Activated naive CD4-positive, alpha-beta T cell treated with anti-CD3 and anti-CD28 coated beads, Interleukin-2, amount 50 U/mL, for 72 hours (primary cell): ENCODE measurements at places on chromosomes 12 and 14. TPM values are rescaled to one million over a fixed set of nuclear protein-coding genes. Genes with fewer than 3 reads are reported as not detected.
A peak's percentile ranks its signal among the peaks of the same experiment; 100 is the strongest.

The GPR84 gene
- total RNA-seq = 4.1 TPM

The KRT6C gene
- total RNA-seq = not detected

The MIP gene
- total RNA-seq = not detected

The TMEM119 gene
- 0.09 TPM for total RNA-seq

The PTCSC3 gene
- total RNA-seq = not detected

The FAM181A gene
- not detected for total RNA-seq

The NAV3 gene
- not detected for total RNA-seq

DNA sequence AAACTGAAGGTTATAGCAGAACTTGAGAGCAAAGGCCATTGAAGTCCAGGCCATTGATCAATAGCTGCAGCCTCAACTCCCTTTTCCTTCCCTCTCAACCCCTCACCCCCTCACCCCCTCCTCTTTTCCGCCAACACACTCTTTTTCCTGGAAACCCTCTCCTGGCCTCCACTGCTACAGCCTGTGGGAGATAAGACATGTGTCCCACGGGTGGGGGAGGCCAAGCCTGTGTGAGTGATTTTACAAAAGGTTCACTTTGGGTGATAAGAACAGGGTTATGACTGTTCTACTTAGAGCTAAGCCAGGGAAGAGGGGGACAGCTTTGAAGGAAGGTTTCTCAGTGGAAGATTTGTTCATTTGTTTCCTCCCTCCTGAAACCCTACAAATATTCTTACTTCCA lies 9.2 kb upstream of the FGF23 start:
- no peak for DNase-seq

DNA sequence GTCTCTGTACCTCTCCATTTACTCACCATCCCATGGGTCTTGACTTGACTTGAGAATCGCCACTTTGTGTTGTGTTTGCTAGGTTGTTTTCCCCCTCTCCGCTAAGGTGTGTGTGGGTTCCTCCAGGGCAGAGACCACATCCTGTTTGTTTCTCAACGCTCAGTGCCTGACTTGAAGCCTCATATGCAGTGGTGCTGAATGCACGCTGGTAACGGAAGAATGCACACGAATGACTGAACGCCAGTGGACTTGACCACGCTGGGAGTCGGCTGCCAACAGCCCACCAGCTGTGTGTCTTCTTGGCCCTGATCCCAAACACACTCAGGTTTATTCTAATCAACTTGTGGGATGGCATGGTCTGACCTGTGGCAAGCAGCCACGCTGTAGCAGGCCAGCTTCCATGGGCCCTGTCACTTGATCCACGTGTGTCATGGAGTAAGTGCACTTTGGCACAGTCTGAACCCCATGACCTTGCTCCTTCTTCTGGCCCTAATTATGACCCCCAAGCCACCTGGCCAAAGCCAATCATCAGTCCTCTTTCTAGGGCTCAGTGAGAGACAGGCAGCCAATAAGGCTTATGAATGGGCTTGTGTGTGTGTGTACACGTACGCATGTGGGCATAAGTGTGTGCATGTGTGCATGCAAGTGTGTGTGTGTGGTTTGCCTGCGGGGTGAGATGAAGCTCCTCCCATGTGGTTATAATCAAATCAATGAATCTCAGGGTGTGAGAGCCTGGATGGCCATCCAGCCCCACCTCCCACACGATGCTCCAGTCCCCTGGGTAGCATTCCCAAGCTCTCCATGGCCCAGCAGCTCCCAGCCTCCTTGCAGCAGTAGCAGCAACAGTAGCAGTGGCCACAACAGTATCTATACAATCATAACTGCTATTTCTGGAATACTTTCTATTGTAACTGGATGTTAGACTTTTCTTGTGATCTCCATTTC lies 6.4 kb upstream of the TC2N start:
- DNase-seq = peak; percentile 68

- DNase-seq = no peak
Observed at GRCh38 chr12:94308612-94309011, 151.1 kb downstream of the CEP83 start.

GRCh38 chr14:42469637-42470426 lies 863.2 kb downstream of the LRFN5 start:
- no peak for DNase-seq

- no peak for DNase-seq
Observed at GRCh38 chr12:38327356-38327755, 10.8 kb downstream of the ALG10B start.

- no peak for DNase-seq
Observed at GRCh38 chr12:62730649-62731048, 204.3 kb downstream of the PPM1H start.

DNA sequence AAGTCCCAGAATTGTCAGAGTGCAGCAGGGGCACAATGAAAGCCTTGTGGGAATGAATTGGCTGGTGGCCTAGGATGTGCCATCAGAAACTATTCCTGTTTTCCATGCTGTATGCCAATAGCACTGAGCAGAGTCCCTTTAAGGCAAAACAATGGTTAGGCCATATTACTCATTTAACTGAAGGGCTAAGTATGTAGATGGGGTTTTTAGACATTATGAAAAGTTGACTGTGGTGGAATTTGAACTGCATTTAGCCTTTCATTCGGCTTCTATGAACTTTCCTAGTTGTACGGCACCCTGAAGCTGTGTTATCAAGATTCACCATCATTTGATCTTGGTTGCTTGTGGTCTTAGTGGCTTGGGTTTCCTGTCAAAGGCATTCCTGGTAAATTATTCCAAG lies 24.8 kb downstream of the IL26 start:
- no peak for DNase-seq

DNA sequence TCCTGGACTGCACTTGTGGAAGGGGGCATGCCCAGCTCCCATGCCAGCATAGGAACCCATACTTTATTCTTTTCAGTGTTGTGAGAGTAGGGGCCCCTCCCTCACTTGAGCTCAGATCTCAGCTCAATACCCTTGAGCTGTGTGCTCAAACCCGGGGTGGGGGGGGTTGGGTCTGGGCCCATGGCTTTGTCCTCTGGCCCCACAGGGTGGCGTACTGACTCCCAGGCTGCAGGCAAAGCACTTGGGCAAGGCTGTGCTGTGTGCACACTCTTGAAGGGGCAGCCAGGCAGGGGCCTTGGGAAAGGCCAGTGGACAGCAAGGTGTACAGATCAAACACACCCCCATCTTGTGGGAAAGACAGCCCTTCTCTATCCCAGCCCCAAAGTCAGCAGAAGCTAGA lies 81.8 kb downstream of the WIF1 start:
- DNase-seq = no peak

- DNase-seq = peak; percentile 81
Observed at GRCh38 chr12:121095544-121096198, 37.0 kb upstream of the P2RX7 start.

DNA sequence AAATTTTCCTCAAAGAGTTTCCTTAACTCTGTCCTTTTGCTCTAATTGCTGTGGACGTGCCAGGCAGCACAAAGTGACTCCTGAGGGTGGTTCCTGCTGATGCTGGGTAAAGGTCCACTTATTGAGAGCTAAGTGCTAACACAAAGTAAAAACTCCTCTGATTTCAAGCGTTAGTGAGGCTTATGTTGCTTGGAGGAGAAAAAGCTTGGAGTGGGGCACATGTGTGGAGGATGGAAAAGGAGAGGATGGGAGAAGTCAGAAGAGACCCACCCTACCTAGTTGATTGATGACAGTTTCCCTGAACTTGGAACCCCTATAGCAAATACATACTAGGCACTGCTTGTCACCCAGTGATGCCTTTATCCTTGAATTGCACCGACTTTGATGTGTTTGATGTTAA lies 10.1 kb upstream of the SLC11A2 start:
- no peak for DNase-seq

DNA sequence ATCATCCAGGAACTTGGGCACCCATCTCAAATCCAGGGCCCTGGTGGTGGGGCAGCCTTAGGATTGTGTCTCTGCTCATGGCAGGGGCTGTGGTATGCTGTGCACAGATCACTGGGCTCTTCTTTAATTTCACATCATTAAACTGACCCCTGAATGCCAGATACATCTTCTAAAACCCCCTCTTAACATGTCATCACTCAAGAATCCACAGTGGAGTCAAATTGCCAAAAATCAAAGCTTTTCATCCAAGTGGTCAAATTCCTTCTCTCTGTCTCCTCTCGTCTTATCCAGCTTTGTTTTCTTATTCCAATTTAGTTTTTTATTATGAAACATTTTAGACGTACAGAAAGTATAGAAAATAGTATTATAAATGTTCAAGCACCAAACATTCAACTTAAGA lies 97.5 kb downstream of the ADCK1 start:
- DNase-seq = no peak

DNA sequence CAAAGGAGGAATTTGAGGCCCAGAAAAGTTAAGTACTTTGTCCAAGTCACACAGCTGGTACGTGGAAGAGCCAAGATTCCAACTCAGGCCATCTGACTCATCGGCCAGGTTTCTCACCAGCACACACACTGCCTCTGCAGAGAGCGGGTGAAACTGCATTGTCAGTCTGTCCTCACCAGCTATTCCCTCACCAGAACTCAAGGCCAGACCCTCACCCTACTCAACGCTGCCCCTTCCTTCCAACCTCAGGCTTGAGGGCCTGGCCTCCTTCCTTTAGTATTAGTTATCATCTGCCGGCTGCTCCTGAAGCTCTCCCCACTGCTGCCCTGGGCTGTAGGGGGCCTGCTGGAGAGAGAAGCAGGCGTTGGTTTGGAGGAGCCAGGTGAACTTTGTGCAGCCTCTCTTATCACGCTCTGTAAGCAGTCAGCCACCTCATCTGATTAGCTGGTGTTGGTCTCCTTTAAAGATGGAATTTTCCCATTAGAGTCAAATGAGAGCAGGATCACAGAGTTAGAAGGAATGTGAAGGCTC lies 16.6 kb upstream of the PLEK2 start:
- no peak for DNase-seq

DNA sequence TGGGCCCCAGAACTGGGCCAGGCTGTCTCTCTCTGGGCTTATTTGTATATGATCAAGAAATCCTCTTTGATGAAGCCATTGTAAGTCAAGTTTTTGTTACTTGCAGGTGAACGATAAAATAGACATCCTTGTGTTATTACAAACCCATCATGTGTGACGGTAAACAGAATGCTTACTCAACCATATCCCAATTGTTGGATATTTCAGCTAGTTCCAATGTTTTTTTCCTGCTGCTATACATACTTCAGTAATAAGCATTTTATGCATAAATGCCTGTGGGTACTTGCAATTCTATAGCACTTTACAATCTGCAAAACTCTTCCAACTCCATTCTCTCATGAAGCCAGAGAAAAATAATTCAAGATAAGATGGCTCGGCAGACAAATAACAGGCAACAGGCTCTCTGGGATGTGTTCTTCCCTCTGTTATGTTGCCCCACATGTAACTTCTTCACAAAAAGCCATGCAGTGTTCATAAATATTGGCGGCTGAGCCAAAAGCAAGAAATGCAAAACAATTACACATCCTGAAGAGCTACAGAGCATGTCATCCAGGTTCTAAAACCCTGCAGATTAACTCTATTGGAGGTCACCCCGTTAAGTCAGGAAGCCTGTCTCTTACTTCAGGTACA lies 69.5 kb downstream of the CLMN start:
- DNase-seq = no peak

GRCh38 chr12:2479851-2480535 lies 314.8 kb upstream of the FKBP4 start:
- DNase-seq = no peak

DNA sequence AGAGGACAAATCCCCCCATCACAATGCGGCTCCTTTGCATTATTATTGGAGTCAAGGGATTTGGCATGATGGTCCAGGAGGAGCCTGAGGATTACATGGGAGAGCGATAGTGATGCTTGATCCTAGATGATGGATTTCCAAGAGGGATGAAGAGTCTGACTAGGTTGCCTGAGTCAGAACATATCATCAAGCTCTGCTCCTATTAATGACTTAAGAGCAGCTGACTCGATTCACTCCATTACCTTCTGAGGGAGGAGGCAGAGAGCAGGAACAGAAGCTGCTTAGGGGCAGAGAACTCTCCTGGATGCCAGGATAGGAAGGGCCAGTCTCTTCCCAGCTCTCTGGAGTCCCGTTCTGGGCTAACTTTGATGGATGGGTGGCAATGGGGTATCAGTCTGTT lies 54.0 kb upstream of the CISTR start:
- DNase-seq = no peak

GRCh38 chr14:77314539-77315457 lies 5.9 kb downstream of the POMT2 start:
- no peak for DNase-seq

GRCh38 chr12:126591533-126591932 lies 1526.3 kb downstream of the AACS start:
- DNase-seq = no peak

GRCh38 chr12:116881325-116881876 lies at the start of gene HRK:
TSS of gene HRK (minus strand) at chr12:116881441. CDS start at chr12:116881307, 134 bp downstream.
- DNase-seq = no peak

- DNase-seq = no peak
Observed at GRCh38 chr14:92567173-92567725, 53.7 kb downstream of the RIN3 start.

DNA sequence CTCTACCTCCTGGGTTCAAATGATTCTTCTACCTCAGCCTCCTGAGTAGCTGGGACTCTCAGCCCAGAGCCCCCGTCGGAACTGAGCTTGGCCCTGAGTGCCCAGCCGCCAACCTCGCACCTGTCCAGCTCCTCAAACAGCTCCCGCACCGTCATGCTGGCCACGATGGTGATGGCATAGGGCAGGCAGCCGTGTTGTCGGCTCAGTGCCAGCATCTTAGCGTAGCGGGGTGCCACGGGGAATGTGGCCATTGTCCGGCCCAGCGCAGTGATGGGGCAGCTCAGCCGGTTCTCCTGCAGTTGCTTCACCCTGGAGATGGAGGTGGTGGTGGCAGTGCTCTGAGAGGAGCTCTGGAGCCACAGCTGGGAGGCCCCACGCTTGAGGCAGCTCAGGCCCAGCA lies 32.4 kb downstream of the DHX37 start:
- DNase-seq = no peak

DNA sequence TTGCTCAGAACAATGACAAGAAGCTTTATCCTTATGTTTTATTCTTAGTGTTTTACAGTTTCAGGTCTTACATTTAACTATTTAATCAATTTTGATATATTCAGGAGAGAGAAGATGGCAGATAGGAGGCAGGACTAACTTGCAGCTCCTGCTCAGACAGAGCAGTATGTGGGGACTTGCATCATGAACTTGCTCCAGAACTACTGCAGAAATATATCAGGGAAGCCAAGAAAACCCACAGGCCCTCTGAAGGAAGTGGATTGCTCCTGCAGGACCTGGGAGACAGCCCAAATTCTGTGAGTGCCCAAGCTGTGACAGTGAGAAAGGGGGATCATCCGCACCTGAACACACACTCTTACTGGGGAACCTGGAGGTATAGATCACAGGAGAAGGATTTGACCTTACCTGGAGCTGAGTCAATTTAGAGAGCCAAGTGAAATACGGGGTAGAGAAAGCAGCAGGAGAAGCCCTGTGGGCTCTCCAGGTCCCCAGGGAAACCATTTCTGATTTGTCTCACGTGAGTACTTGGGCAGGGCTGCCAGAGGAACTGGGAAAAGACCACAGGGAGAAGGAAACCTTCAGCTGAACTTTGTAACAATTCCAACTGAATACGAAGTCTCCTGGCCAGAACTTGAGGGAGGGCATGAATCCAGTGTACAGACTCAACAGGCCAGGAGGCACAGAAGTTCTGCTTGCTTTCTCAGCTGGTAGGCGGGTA lies 28.9 kb upstream of the TSPAN8 start:
- no peak for DNase-seq
